Right lung (tissue), 10 donors: ENCODE measurements at places on chromosomes 6 and 20.

DNA sequence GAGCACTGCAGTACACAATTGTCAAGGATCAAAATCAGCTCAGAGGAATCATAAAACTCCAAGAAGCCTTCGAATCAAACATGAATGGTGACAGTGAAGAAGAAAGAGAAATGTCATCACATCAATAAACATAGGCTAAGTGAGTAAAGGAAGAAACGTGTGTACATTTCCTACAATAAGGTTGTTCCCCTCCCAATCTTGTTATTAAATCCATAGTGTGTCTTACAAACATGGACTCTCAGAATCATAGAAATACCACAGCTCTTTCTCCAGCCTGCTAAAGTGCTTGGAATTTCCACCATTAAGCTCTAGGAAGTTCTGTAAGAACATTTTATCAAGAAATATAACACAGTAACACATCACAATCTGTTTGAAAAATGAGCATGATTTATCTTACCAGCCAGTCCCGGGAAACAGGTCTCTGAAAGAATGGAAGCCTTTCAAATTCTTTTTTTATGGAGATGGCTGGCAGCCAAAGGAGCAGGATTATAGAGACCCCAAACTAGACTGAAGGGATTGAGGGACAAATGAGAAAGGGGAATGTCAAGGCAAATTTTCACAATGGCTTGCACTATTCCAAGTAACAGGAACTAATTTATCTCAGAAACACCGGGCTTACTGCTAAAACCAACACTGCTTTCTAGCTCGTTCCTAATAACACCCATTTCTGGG is 4.5 kb upstream of the TNFAIP3 start:
- DNase-seq, result no peak

GRCh38 chr6:111228094-111228493 is 140.8 kb downstream of the SLC16A10 start:
- DNase-seq, result no peak

GRCh38 chr6:150146436-150146835 is 3.6 kb downstream of the PPP1R14C start:
- DNase-seq, result no peak

DNA sequence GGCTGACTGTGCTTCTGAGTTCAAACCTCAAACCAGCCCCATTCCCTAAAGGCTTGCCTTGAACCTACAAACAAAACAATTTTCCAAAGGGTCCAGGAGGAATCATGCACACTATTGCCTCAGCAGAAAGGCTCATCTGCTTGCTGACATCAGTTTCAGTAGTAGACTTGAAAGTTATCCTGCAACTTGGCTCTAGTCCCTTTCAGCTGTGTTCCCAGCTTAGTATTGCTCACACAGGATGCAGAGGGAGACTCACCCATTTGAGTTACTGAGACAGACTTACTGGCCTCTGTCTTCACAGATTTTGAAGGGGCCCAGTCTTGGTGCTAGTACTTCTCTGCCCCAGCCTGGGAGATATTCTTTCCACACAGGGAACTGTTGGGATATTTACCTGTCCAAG is 38.5 kb upstream of the TFB1M start:
- DNase-seq, result no peak

DNA sequence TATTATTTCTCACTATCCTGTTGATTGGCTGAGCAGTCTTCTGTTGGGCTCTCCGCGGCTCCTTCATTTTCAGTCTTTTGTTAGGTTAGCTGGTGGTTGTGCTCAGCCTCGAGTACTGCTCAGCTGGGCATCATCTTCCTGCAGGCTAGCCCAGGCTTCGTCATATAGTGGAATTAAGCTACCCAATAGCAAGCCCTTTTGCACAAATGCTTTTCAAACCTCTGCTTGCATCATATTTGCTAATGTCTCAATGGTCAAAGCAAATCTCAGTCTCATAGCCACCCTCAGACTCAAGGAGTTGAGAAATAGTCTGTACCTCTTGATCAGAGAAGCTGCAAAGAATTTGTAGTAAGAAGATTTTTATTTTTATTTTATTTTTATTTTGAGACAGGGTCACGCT is 23.7 kb downstream of the STX11 start:
- no peak for DNase-seq

DNA sequence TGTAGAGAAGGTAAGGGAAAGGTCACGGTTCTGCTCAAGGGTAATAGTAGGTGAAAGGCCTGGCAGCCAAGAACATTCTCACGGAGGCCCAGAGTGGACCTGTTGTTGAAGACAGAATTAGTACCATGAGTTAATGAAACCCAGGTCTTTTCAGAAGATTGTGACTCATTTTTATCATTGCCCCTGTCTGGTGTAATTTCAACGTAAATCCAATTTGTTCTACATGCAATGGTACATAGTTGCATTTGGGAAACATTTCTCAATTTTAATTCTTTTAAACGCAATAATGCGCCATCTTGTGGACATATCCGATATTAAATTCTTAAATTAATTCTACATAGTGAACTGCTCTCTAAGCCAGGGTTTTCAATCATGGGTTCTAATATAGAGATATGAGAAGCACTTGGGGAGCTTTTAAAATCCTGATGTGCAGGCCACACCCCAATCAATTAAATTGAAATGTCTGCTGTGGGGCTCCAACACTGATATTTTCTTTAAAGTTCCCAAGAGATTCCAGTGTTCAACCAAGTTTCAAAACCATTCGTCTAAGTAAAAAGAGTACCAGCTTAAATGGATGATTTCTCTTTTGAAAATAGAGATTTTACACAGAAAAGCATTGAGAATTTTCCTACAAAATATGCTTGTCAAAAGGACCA is 257.4 kb downstream of the PLCB1 start:
- peak; percentile 39 for DNase-seq

DNA sequence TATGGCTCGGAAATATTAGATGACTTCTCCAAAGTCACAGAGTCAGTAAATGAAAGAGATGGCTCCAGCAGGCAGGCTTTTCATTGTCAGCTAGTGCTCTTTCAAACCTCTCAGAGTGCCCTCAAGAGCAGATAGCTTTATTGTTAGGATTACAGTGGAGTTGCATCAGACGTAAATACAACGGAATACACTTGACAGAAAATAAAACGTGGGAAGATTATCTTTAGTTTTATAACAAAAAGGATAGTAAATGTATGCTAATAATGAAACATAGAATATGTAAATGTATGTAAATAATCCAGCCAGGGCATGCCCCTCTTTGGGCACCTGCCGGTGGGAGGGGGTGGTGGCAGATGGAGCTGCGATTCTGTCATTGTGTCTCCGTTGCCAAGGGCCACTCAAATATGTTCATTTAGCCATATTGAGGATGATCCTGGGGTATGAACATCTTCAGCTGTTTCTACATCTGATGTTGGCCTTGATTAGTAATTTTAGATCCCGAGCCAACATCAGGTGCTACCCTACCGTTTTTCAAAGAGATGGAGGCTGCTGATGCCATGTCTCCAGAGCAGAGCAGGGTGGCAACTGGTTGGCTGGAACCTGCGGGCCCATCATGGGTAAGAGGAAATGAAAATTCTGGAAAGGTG is 358.3 kb upstream of the SULF2 start:
- no peak for DNase-seq

GRCh38 chr6:41730531-41731436 is 4.6 kb downstream of the TFEB start:
- DNase-seq, result no peak

DNA sequence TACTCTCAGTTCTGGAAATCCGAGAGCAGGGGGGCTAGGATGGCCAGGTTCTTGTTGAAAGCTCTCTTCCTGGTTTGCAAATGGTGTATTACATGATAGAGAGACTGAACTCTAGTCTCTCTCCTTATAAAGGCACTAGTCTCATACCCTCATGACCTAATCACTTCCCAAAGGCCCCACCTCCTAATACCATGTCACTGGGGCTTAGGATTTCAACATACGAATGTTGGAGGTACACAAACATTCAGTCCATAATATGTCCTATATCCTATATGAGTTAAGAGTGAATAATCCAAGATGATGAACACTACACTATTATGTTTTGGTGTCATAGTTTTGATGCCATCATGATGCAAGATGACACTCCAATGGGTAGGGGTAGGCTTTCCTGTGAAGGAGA is 20.0 kb upstream of the TXLNB start:
- DNase-seq, result no peak

DNA sequence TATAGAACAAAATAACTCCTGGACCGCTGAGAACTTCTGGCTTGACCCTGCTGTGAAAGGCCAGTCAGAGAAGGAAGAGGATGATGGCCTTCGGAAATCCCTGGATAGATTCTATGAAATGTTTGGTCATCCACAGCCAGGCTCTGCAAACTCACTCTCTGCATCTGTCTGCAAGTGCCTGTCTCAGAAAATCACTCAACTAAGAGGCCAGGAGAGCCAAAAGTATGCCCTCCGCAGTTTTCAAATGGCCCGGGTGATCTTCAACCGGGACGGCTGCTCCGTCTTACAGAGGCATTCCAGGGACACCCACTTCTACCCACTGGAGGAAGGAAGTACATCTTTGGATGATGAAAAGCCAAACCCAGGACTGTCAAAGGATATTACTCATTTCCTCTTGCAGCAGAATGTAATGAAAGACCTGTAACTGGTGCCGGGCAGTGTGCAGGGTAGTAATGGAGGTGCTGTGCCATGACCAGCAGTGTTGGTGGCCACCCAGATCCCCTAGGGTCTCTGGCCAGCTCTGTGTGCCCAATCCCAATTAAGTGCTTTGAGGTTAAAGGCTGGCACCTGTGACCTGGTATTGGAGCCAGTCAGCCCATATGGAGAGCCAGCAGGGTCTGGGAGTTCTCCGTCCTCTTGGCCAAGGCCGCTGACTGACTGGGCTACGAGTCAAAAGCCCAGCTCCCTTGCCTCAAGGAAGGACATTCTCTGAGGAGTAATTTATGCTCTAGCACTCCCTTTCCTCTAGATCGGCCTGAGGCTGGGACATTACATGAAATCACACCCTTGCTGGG is 87.1 kb downstream of the TRMT6 start:
- no peak for DNase-seq

GRCh38 chr6:117384659-117385058 is 41.1 kb downstream of the ROS1 start:
- no peak for DNase-seq

DNA sequence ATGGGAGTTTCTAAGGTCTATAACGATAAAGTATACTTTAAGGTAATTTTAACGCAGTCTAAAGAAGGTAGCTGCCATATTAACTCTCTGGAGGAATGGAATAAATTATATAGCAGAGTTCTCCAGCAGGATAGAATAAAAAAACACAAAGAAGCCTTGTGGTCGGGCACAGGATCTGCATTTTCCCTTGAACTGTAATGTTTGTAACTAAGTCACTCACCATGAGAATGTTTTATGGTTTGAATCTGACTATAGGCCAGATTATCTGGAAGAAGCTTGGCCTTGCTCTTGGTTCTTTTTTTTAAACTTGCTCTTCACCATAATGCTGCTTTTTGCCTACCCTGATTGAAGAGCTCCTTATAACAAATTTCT is 238.8 kb upstream of the NOX3 start:
- DNase-seq, result no peak

- DNase-seq, result no peak
Observed at GRCh38 chr6:25253351-25253750, 25.8 kb upstream of the CARMIL1 start.

DNA sequence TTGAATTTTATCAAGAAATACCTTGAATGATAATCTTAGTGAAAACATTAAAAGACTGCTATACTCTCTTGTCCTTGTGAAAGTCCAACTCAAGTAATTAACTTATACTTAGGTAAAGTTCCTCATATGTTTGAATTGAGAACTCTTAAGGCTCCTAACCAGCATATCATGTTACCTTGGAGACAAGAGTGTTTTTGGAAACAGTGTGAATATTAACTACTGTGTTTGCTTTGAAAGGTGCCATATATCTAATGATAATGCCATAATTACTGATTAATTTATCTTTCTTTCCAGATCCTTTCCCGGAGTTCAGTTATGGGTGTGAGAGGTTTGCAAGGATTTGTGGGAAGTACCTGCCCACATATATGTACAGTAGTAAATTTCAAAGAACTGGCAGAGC is 10.5 kb downstream of the FAM120B start:
- no peak for DNase-seq

GRCh38 chr20:37837924-37838323 is 65.0 kb upstream of the VSTM2L start:
- DNase-seq, result no peak

DNA sequence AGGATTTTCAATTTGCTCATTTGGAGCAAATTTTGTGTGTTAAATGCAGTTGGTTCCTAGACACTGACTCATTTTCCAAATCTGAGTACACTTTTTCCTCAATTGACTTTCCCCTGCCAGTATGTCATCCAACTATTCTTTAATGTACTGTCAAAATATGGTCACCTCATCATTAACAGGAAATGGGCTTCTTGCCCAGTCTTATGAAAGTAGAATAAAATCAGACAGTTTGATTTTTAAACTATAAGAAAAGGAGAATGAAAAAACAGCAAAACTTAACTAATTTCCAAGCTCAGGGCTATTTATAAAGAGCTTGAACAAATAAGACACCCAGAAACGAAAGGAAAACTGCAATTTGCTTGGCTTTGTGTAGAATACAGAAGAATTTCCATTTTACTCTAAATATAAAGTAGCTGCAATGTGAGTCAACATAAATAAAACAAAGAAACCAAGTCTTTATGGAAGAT is 43.7 kb upstream of the RAB23 start:
- DNase-seq, result peak; percentile 73

GRCh38 chr6:135830452-135830881 is 21.0 kb upstream of the PDE7B start:
- DNase-seq, result no peak

DNA sequence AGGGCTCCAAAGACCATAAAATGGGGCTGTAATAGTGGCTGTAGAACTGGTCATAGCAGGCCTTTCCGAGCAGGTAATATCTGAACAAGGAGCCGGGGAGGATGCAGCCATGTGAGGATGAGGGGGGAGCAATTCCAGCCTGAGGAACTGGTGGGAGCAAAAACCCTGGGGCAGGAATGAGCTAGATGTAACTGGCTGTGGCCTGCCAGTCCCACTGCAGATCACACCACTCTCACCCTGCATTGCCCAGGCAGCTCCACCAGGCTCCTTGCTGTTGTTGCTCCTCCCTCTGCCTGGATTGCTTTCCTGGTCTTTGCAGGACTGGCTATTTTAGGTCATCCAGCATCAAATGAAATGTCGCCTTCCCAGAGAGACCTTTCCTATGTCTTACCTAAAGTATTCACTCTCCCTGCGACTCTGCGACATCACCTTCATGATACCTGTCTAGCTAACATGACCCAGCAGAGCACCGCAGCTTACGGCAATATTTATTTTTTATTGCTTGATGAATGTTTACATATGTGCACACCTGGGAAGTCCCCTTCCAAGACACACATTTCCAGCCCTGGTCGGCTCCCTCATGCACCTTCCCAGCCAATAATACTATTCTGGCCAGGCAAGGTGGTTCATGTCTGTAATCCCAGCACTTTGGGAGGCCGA is 2.4 kb upstream of the ZFP64 start:
- no peak for DNase-seq

DNA sequence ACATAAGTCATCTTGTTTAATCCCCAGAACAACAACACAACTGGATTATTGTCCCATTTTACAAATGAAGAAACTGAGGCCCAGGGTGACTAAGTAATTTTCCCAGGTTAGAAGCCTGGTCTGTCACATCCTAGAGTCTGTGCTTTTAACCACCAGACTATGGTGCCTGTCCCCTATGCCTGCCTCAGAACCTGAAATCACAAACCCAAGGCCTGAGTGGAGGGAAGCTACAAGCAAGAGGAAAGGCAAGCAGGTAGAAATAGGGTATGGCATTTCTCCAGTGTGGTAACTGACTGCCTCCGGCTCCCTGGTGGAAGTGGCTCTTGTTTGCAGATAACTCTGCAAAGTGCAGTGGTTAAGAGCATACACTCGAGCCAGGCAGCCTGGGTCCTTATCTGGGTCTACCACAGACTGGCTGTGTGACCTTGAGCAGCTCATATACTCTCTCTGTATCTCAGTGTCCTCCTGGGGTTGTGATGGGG is 2.5 kb downstream of the TMEM63B start:
- DNase-seq, result no peak
